ENCODE measurements at places on chromosomes 1 and 21. TPM values are rescaled to one million over a fixed set of nuclear protein-coding genes. Genes with fewer than 3 reads are reported as not detected.

GRCh38 chr1:113692824-113693431 lies 66.4 kb downstream of the PHTF1 start:
- no peak for DNase-seq
- H3K4me1 ChIP-seq, result no peaks in the 10 kb centered on the region
- peaks cover 52% of the 10 kb centered on the region for H3K36me3 ChIP-seq
- H3K27ac ChIP-seq, result no peak overlapping the region
- no peaks in the 10 kb centered on the region for H3K27me3 ChIP-seq

Gene RPS8
- 2,107 TPM for total RNA-seq

Gene REN
- not detected for total RNA-seq

DNA sequence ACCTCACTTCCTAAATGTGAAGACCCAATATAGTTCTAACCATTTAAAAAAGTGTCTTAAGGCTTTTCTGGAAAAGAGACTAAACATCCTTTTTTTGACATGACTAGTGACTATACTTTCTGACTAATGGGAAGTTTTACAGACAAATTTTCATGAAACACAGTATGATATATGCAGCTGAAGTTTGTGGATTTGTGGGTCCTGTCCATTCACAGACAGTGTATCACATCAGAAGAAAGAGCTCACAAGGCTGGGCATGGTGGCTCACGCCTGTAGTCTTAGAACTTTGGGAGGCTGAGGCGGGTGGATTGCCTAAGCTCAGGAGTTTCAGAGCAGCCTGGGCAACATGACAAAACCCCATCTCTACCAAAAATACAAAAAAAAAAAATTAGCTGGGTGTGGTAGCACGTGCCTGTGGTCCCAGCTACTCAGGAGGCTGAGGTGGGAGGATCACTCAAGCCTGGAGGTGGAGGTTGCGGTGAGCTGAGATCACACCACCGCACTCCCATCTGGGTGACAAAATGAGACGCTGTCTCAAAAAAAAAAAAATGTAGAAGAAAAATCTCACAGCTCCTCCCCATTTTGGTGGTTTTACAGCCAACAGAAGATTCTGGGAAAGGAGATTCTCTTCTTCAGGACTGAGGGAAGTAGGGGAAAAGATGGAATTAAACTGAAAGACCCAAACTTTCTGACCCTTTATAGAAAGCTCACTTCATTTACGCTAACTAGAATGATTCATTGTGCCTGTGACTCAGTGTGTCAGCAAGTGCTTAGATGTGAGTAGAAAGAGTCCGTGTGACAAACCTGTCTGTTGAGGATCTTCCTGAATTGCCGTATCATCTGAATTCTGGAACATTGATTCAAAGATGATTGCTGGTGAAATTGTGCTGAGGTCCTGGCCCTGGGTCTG lies 15.2 kb upstream of the YRDC start:
- H3K4me1 ChIP-seq, result no peaks in the 10 kb centered on the region
- no peak for DNase-seq
- H3K27me3 ChIP-seq, result no peaks in the 10 kb centered on the region
- H3K27ac ChIP-seq, result no peak overlapping the region
- H3K4me3 ChIP-seq, result no peak overlapping the region

DNA sequence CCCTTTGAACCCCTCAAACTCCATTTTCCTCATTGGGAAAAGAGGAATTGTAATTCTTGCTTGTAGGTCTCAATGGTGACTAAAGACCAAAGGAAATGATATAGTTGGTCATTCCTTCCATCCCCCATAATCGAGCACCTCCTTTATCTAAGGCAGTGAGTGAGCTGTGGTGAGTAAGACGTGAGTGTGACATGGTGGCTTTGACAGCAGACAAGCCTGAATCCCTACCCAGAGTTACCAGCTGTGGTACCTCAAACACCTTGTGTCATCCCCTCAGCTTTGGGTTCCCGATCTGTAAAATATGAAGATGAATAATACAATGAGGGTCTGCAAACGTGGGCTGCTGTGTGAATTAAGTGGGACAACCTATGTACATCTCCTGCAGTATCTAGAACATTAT lies 8.4 kb downstream of the TRAF5 start:
- H3K27ac ChIP-seq, result no peak overlapping the region
- H3K27me3 ChIP-seq, result no peaks in the 10 kb centered on the region
- no peak for DNase-seq
- no peak overlapping the region for H3K4me3 ChIP-seq
- H3K4me1 ChIP-seq, result no peaks in the 10 kb centered on the region
- peaks cover 3% of the 10 kb centered on the region for H3K36me3 ChIP-seq

- no peak overlapping the region for H3K27ac ChIP-seq
- DNase-seq, result no peak
- no peaks in the 10 kb centered on the region for H3K27me3 ChIP-seq
- H3K4me1 ChIP-seq, result peaks cover 5% of the 10 kb centered on the region
- H3K36me3 ChIP-seq, result peaks cover 39% of the 10 kb centered on the region
Measured at GRCh38 chr1:31345635-31346034, 27.2 kb downstream of the FABP3 start.

DNA sequence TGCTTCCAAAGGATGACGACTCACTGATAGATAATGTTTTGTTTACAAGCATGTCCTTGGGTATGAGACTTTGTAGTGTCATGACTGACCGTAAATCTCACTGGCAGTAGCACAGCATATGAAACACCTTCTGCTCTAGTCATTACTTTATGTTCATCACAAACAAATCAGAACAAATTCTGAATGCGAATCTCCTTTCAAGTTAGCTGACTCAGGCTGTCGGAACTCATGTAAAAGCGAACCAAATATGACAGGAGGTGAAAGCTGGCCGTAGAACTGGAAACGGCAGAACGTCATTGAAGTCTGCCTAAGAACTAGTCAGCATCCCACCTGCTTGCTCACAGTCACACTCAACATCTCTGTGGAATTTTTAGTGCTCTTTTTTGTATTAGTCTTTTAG lies 143.9 kb downstream of the RGS7 start:
- H3K27ac ChIP-seq, result no peak overlapping the region
- H3K36me3 ChIP-seq, result no peaks in the 10 kb centered on the region
- H3K27me3 ChIP-seq, result no peaks in the 10 kb centered on the region
- H3K4me3 ChIP-seq, result no peak overlapping the region
- DNase-seq, result no peak

DNA sequence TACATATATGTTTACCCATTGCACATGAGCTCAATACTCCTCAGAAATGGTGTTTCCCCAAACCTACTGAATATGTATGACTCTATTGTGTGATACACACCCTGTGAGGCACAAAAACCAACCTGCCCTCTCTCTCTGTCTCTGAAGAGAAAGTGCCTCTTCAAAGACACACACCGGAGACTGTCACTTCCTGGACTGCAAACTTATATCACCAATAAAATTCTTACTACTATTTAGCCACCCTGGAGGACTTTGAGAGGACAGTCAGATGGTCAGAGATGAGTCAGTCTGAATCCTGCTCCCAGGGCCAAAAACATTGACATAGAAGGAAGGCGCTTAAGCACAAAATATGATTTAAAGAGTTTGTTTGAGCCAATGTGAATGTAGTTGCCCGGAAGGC lies 110.4 kb downstream of the PPIAL4G start:
- no peak for DNase-seq
- no peaks in the 10 kb centered on the region for H3K36me3 ChIP-seq
- H3K4me1 ChIP-seq, result no peaks in the 10 kb centered on the region

DNA sequence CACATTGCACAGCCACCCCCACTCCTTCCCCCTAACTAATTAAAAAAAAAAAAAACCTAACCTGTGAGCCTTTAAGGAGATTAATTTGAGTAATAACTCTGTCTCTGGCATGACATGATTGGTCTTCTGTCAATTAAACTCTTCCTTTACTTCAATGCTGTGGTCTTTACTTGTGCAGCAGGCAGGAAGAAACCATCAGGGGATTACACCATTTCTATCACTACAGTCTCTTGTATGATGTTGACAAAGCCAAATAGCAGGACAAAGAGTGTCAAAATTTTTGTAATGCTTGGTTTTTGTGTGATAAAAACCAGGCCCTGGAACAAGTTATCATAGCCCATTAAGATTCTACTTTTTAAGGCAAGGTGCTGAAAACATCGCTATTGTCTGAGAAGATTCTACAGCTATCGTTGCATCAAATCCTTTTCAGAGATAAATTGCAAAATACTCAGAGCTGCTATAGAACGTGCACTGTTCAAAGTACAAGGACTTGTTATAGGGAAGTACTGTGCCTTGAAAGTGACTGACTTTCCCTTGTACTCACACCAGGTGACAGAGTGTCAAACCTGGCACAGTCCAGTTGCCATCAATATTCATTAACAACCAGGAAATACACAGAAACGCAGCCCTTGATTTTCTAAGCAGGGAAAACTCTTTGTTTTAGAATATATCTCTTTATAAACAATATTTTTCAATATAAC lies 37.7 kb downstream of the LHX9 start:
- H3K4me3 ChIP-seq, result peak overlapping the region; percentile 26
- H3K27ac ChIP-seq, result no peak overlapping the region
- H3K36me3 ChIP-seq, result no peaks in the 10 kb centered on the region
- H3K27me3 ChIP-seq, result no peaks in the 10 kb centered on the region

DNA sequence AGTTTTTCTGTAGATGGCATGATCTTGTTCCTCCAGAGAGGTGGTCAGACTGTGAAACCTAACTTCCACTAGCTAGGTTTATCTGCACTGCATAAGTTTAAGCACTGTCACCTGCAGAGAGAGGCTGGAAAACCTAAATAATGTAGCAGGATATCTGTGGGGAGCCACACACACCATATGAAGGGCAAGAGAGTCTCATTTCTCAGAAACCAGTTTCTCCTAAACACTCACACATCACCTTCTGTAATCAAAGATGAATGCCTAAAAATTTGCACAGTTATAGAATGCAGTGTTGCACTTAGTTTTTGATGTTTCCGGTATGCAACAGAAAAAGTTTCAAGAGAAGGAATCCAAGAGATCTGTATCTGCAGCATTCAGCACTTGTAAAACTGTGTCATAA lies 654.6 kb downstream of the ADGRL2 start:
- DNase-seq, result no peak
- H3K4me3 ChIP-seq, result no peak overlapping the region
- H3K27ac ChIP-seq, result no peak overlapping the region
- no peaks in the 10 kb centered on the region for H3K36me3 ChIP-seq
- no peaks in the 10 kb centered on the region for H3K4me1 ChIP-seq

Gene ATAD3C
- total RNA-seq, result 0.55 TPM

GRCh38 chr1:66269222-66269621 lies 264.7 kb upstream of the SGIP1 start:
- DNase-seq, result no peak
- H3K36me3 ChIP-seq, result no peaks in the 10 kb centered on the region
- no peak overlapping the region for H3K4me3 ChIP-seq

Gene SNAP47
- total RNA-seq, result 42.5 TPM

- DNase-seq, result no peak
- no peak overlapping the region for H3K4me3 ChIP-seq
- H3K27ac ChIP-seq, result no peak overlapping the region
Measured at GRCh38 chr1:155864393-155864792, 5.0 kb downstream of the SYT11 start.

Gene DIO1
- total RNA-seq, result not detected

Gene NEK7
- 26.8 TPM for total RNA-seq

DNA sequence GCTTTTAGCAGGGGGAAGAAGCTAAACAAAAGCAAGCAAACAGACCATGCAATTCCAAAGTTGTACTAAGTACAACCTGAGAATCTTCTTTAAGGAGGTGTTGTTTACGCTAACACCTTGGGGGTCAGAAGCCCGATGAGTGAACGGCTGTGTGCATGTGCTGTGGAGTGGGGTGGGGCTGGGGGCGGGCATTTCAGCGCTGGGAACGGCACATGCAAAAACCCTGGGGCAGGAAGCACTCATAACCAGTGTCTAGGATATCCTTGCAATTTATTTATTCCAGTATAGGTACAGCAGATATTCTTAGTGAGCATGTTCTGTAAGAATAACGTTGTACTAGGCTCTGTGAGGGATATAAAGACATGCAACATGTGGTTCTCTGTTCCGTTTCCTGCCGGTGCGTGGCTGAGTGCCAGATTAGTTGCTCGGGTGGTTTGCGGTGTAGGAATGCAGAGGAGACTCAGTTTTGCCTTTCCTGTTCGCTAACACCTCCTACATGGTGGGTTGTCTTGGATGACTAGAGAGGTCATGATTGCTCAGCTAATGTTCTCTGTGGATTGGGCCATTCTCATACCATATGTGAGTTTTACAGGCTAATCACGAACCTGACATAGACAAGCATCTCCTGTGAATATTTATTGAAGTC lies 3.7 kb downstream of the FASLG start:
- no peaks in the 10 kb centered on the region for H3K4me1 ChIP-seq
- H3K4me3 ChIP-seq, result no peak overlapping the region
- H3K27ac ChIP-seq, result no peak overlapping the region
- DNase-seq, result no peak
- H3K27me3 ChIP-seq, result no peaks in the 10 kb centered on the region

- H3K4me3 ChIP-seq, result no peak overlapping the region
- H3K4me1 ChIP-seq, result peaks cover 13% of the 10 kb centered on the region
- H3K27me3 ChIP-seq, result no peaks in the 10 kb centered on the region
- no peak overlapping the region for H3K27ac ChIP-seq
Measured at GRCh38 chr1:198177546-198177945, 20.7 kb downstream of the NEK7 start.

Gene HRNR
- total RNA-seq, result not detected

Gene FCRL5
- not detected for total RNA-seq

Gene RNU1-3
- total RNA-seq, result 2,322 TPM

DNA sequence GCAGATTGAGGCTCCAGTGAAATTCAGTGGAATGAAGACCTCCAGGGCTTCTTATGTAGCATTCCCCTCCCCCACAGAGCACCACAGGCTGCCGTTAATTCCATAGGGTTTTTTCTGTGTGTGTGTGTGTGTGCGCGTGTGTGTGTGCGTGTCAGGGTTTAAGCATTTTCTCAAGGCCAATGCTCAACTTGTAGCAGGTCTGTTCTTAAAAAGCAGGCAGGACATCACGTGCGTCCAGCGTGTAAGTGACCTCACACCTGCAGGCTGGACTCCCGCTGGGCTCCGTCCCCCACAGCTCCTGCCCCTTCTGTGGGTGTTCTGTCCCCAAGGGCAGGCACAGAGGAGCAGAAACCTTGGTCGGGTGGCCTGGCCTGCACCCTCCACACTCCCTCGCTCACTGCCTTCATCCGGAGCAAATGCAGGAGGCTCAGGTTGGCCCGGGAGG lies 5.3 kb downstream of the PRDM16 start:
- H3K27me3 ChIP-seq, result peaks cover 81% of the 10 kb centered on the region
- no peak for DNase-seq
- H3K4me3 ChIP-seq, result peak overlapping the region; percentile 29
- H3K4me1 ChIP-seq, result no peaks in the 10 kb centered on the region
- H3K36me3 ChIP-seq, result no peaks in the 10 kb centered on the region

Gene ZSWIM5
- total RNA-seq, result 8.8 TPM

Gene MMEL1
- 0.42 TPM for total RNA-seq

- peak; percentile 94 for DNase-seq
- H3K36me3 ChIP-seq, result no peaks in the 10 kb centered on the region
- H3K4me3 ChIP-seq, result no peak overlapping the region
- H3K4me1 ChIP-seq, result no peaks in the 10 kb centered on the region
- no peak overlapping the region for H3K27ac ChIP-seq
Measured at GRCh38 chr1:34924759-34925555, 4.5 kb downstream of the DLGAP3 start.

DNA sequence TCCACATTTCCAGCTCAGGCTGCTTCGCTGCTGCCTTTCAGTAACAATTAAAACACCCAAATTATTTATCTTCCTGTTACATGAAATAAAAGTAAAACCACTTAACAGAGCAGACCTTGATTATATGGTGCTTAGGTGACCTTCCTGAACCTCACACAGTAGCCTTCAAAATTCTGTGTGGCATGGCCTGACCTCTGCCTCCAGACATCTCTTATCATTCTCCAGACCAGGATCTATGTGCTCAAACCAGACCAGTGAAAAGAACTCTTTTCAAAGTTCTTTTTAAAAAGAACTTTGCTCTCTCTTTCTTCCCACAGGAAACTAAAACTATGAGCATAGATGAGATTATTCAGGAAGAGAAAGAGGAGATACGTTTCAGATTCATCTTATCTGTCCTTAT lies 37.8 kb downstream of the KIAA0319L start:
- H3K27me3 ChIP-seq, result no peaks in the 10 kb centered on the region
- H3K4me1 ChIP-seq, result no peaks in the 10 kb centered on the region
- H3K36me3 ChIP-seq, result no peaks in the 10 kb centered on the region
- no peak for DNase-seq
